ENCODE measurements at places on chromosomes 7 and 10. TPM values are rescaled to one million over a fixed set of nuclear protein-coding genes. Genes with fewer than 3 reads are reported as not detected.

- no peak for DNase-seq
Measured at GRCh38 chr7:75819711-75820110, 6.1 kb upstream of the CCL24 start.

DNA sequence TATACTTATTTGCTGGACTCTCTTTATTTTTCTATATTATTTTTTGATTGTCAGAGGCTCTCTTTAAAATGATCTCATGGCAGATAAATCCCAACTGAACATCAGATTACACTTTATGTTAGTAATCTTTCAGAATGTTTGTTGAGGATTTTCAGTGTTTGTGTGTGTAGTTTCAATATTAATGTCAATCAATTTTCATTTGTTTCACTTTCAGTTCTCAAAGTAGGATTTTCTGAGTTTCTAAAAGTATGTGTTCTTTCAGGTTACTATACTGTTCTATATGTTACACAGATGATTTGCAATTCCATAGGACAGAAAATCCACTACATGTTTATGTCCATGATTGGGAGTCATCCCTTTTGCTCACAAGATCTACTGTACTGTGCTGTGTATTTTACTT, 311.9 kb upstream of the POT1 start:
- no peak for DNase-seq

- no peak for DNase-seq
Measured at GRCh38 chr7:44220358-44221112, 19.8 kb downstream of the YKT6 start.

DNA sequence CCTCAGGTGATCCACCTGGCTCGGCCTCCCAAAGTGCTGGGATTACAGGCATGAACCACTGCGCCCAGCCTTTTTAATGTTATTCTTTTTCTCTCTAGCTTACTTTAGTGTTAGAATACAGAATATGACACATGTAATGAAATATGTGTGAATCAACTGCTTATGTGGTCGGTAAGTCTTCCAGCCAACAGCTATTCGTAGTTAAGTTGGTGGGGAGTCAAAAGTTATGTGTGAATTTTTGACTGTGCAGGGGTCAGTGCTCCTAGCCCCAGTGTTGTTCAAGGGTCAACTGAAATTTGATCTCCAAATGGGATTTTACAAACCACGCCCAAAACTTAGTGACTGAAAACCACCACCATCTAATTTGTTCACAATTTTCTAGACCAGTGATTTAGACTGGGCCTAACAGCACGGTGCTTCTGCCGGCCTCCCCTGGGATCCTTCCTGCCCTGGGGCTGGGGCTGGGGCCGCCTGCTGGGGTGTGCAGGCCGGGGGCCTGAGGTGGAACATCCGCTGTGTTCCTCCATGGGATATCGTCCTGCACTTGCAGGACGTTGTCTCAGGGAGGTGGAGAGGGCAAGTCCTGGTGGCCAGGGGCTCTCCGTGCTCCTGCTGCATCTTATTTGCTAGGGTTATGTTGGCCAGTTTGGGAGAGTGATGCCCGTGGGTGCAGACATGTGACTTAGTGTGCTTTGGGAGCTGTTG, 24.5 kb upstream of the GRB10 start:
- no peak for DNase-seq

DNA sequence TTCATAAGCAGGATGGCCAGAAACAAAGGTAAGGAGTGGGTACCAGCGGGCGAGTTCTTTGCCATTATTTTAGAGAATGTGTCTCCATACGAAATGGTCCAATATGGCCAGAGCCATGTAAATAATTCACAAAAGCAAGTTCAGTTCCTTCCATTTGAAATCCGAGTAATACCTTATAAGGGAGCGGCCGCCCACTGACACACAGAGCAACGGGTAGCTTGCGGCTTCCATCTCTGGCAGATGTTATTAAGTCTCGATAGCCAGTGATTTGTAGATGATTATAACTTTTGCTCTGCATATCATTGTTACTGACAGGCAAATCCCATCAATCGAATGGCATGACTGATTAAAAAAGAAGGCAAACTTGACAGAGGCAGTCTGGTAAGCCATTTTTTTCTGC, 63.2 kb downstream of the GFRA1 start:
- no peak for DNase-seq

- no peak for DNase-seq
Measured at GRCh38 chr10:99524736-99525380, 7.9 kb upstream of the NKX2-3 start.

Gene AKR1D1
- not detected for total RNA-seq
